ENCODE measurements at places on chromosomes 2 and 18.

- no peak for DNase-seq
These were observed 27.3 kb downstream of the RNF144A start for GRCh38 chr2:6944555-6944954.

DNA sequence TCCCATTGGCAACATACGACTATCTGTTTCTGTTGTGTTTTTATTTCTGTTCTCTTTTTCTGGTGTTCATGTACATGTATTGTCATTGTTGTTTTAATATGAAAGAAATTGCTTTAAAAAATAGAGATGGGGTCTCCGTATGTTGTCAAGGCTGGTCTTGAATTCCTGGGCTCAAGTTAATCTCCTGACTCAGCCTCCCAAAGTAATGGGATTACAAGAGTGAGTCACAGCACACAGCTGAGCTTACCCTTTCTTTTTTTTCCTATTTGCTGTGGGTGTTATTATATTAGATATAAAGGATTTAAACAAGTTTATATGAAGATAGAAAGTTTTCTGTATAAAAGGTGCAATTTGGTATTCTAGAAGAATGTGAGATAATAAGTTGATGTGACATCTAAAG lies 554.6 kb downstream of the DSC3 start:
- no peak for DNase-seq

DNA sequence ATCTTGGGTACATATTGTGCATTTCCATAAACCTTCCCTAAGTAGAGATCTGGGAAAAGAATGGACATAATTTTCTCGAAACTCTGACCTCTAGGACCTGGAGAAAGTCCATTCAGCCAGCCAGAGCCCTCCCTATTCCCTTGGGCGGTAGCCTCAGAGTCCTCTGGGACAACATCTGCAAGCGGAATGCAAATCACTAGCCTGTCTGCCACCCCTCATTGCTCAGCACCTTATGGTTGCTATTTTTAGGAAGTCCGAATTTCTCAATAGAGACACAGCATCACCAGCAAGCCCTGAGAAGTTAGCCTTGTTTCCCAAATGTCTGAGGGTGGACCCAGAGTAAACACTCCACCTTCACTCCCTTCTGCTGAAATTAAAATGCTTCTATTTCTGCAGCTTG lies 17.6 kb upstream of the CD28 start:
- no peak for DNase-seq

GRCh38 chr2:43898134-43898837 lies 59.5 kb downstream of the ABCG8 start:
- no peak for DNase-seq

DNA sequence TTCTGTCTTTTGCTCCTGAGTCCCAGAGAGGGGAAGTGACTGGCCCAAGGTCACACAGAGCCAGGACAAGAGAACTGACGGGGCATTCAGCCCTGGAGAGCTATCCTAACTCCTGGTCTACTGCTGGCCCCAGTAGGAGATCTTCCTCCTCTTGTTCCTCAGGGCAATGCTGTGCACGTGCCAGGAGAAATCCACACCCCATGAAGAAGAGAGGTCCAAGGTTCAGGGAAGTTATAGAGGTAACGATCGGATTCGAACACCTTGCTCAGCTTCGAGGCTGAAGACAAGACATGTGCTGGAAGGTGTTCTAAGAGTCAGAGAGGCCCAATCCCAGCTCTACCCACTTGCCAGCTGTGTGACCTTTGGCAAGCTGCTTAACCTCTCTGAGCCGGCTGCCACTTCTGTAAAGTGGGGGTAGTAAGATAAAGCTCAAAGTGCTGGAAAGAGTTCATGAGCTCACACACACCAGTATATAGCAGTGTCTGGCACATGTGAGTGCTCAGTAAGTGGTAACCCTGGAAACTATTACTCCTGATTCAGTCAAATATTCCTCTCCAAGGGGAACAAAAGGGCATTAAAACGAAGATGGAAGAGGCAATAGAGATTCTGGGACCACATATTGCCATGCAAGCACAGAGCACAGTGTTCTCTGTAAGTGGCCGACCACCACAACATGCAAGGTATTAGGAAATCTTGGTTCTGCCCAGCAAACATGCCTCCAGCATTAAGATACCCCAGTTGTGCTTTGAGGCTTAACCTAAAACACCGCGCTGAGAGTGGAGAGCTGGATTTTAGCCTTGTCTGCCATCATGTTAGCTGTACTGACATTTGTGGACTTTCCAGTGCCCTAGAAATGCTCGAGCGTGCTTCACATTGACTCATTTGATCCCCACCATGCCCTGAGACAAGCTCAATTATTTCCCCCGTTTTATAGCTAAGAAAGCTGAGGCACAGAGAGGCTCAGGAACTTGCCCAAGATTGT lies 25.6 kb downstream of the SERTAD2 start:
- peak; percentile 49 for DNase-seq

- no peak for DNase-seq
These were observed at the start of gene RSAD2 for GRCh38 chr2:6877402-6878304. TSS of gene RSAD2 (plus strand) at chr2:6877777. CDS start at chr2:6877801, 24 bp downstream.

Measured in left forelimb (tissue), 1 donor.